ENCODE measurements at places on chromosomes 11 and 22.

DNA sequence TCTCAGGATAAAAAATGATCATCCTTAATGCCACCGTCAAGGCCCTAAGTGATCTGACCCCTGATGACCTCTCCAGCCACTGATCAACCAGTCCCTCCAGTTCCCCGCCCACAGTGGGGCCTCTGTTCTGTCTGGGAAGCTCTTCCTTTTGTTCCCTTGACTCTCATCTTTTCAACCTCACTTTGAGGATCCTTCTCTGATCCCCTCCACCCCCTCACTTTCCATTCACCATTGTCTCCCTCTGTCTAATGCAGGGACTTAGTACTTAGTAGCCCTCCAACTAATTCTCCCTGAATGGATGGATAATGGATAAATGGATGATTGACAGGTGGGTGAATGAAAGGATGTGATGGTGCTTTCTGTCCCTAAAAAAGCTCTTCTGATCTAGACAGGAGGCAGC is 45.6 kb downstream of the C11orf58 start:
- peak; percentile 45 for DNase-seq

DNA sequence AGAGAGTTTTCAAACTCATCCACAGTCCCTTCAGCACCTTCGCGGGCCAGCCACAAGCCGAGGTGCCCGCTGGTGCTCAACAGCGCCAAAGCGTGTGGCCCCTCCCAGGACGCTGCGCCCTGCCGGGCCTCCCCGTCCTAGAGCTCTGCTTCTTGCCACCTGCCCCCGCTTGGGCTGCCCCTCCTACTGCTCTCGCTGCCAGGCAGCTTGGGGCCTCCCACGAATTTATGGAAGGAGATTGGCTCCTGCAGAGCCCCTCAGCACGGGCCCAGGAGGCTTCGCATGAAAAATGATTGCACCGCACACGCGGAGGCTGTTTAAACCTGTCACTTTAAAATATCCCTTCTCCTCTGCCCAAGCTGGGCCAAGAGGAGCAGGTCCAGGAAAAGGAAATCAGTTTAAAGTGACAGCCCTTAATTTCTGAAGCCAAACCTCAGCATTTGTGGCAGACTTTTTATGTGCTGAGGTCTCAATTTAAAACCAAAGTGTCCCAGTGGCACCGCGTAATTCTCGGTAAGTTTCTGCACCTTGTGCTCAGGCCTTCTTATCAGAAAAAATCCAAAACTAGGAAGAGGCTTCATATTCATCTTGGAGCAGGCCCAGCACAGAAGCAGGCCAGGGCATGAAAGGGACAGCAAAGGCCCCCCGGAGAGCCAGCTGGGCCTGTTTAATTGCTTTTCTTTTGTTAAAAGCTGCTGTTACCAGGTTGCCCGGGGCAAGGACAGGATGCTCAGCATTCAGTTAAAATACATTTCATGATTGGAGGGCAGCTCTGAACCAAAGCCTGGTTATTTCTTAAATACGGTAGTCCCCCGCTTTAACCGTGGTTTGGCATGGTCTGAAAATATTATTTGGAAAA is 303.6 kb downstream of the OPCML start:
- DNase-seq = no peak

DNA sequence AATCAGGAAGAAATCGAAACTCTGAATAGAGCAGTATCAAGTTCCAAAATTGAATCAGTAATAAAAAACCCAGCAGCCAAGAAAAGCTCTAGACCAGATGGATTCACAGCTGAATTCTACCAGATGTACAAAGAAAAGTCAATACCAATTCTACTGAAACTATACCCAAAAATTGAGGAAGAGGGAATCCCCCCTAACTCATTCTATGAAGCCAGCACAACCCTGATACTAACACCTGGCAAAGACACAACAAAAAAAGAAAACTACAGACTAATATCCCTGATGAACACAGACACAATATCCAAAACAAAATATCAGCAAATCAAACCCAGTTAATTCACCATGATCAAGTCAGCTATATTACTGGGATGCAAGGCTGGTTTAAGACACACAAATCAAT is 97.7 kb downstream of the ZC3H12C start:
- no peak for DNase-seq

- no peak for DNase-seq
Observed at GRCh38 chr11:44579302-44579761, 13.9 kb downstream of the CD82 start.
